ENCODE measurements at places on chromosomes 11 and 22.

- DNase-seq: peak; percentile 35
These were observed 536.5 kb downstream of the NTM start for GRCh38 chr11:131906963-131907362.

DNA sequence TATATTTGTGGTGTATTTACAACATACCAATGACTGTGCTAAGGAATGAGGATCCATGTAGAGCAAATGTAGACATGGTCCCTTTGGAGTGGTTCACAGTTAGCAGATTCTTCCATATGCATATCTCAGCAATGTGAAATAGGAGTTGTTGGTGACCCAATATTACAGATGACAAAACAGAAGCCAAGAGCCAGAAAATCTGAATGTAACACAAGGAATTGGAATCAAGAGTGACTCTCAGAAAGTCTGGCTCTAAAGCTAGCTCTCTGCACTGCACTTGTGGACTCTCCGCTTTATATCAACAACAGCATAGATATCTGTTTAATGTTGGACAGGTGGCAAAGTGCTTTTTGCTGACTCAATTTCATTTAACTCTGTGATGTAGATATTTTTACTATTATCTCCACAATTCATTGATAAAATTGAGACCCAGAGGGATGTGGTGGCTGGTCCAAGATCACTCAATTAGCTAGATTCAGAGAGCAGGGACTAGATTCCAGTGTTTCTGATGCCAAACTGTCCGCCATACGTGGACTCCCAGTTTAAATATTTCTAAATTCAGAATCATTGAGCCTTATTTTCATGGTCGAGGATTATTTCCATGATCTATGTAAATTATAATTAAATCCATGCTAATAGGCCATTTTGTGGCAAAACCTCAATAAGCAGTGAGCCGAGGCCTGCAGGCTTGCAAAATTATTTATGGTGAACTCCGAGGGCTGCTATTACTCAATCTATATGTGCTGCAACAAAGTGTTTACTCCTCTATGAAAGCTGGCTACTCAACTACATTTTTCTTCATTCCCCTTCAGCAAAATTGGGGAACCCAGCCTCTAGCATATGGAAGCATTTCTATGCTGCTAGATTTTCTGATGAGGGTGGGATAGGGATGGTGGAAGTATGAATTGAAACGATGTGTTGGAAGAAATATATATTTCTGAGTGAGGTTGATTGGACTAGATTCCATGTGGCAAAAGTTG lies 21.1 kb upstream of the TENM4 start:
- no peak for DNase-seq

DNA sequence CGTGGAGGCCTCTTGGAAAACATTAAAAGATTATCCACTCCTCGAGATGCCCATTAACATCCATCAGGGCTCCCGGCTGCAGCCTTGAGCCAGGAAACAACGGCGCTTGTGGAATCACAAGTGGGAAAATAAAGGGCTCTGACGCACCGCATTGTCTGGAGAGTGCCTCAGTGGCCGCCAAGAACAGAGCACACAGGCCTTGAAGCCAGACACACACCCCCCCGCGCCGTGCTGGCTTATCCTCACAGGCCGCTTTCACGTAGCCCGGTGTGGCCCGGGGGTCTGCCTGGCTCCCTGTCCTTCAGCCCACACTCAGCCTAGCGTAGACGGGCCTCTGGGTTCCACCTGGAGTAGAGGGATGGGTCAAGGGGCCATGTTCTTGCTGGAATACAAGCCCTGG lies 1020.5 kb downstream of the BRD1 start:
- DNase-seq: no peak

DNA sequence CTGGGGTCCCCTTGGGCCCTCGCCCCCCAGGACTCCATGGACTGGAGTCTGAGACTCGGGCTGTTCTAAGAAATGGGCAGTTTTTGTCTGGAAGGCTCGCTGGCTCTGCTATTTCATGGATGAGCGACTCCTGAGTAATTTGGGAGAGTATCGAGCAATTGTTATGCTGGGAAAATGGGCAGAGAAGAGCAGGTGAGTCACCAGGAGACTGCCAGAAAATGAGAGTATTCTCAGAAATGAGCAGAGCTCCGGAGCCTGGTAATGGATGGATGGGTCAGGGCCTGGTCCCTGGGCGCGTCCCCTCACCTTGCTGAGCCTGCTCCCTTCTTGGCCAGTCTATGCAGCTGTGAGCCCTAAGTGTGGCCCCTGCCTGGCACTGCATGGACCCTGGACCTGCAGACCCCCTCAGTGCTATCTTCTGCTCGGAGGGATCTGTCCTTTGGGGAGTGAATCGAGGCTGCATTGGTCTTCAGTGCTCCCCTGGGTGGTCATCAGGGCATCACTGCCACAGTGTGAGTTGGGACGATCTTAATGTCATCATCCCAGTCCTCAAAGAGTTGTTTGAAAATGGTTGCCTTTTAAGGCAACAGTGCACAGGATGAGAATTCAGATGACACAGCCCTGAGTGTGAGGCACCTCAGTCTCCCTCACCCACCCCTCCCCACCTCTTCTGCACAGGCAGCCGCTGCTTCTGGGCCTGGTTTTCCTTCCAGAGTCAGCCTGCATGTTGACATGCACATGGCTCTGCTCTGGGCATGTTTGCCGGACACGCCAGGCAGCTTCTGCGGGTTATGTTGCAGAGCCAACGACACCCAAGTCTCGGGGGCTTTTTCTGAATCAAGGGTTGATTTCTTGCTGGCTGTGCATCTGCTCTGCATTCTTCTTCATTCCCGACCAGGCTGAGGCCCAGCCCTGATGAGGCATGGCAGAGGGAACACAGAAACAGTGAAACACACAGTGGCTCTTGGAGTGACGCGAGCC lies 519.0 kb downstream of the TBC1D22A start:
- DNase-seq: no peak

GRCh38 chr11:131928992-131929391 lies 558.6 kb downstream of the NTM start:
- DNase-seq: no peak

- no peak for DNase-seq
These were observed 99.0 kb upstream of the NECTIN1 start for GRCh38 chr11:119828006-119828405.

- DNase-seq: no peak
These were observed 3.8 kb downstream of the AIP start for GRCh38 chr11:67486481-67487195.

- no peak for DNase-seq
These were observed 207.5 kb downstream of the CTTN start for GRCh38 chr11:70605846-70606245.

- DNase-seq: no peak
These were observed 7.0 kb downstream of the CD3E start for GRCh38 chr11:118311518-118311917.

- no peak for DNase-seq
These were observed 6.1 kb downstream of the TNNT3 start for GRCh38 chr11:1925373-1926155.

DNA sequence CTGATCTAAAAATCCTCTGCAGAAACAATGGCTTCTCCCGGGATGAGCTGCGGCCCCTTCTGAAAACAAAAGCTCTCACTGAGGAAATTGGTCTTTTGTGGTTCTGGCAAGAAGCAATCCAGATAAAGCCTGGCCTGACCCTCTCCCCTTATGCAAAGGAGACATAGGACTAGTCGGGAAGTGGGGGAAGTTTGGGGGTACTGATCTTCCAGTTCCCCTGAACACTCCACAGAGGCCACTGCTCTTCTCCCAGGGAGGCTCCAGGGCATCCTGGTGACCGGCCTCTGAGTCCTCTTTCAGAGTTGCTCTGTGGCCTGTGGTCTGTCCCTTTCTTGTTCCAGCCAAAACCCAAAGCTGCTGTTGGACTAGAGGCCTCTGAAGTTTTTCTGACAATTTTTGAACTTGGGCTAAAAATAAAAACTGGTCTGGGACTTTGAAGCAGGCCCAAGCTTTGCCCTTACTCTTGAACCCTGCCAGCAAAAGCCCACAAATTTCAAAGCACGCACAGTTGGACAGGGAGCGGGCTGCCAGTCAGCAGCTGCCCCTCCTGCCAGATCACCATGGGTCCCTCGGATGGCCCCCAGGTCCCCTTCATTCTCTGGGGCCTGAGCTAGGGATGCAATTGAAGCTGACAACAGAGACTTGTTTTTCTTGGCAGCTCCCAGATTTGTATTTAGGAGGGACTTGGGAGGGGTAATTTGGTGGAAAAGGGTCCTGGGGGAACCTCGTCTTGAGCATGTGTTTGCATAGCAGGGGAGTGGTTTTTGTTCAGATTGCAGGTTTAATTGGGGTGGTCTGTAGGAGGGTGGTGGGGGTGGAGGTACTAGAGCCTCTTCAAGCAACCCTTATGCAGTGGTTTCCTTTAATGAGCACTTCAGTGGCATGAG lies 381.6 kb upstream of the CADM1 start:
- DNase-seq: no peak

DNA sequence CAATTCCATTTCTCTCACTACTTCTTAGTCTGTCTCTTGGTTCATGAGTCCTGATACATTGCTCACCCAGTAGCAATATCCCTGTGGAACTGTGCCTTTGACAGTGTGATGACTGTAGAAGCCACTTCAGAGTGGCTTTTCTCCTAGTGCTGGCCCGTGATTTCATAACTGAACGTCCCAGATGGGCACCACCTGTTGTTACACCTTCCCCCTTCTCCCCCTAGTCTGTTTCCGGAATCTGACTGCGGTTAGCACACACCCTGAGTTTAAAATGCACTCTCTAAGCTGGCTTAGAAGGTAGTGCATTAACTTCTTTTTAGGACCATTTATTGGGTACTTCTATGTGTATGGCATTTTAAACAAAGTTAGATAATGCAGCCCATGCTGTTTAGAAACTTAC lies 83.0 kb downstream of the ALX4 start:
- DNase-seq: no peak

GRCh38 chr22:47849576-47849975 lies 1087.1 kb downstream of the TBC1D22A start:
- DNase-seq: no peak

- no peak for DNase-seq
These were observed 131.7 kb downstream of the DDX10 start for GRCh38 chr11:108796551-108796950.

DNA sequence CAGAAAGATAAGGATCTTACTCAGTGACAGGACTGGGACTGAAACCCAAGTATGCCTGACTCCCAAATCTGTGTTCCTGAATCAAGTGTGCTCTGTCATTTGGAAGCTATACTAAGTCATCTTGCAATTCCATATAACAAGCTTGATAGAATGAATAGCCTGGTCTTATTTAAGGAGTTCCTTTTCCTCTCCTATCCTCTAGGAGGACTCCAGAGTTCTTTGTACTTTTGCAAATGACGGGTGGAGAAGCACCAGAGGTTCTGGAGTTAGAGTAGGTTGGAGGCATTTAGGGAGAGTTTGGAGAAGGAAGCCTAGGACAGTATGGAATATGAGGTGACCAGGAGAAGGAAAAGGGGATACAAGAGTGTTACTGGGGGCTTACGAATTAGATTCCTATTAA lies 92.9 kb upstream of the RCN1 start:
- DNase-seq: no peak

DNA sequence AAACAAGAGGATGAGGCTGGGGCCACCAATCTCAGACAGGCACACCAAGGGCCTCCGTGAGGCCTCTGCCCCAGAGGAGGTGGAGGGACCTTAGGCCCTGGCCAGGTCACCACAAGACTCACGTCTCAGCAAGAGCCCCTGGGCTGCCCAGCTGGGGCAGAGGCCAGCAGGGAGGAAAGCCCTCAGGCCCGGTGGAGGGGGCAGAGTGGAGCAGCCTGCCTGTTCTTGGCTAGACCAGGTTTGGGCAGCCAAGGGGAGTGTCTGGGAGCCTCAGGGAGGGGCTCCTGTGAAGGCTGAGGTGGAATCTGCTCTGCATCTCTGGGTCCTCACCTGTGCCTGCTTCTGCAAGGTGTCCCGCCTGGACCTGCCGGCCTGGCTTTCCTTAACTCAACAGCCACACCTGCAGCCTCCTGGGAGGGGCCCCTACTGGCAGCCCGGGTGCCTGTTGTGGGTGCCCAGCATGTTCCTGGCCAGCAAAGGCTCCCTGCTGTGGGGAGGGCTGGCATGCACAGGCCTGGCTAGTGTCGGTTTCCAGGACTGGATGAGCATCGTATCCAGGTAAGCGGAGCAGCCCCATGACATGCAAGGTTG lies 11.9 kb downstream of the TTLL12 start:
- DNase-seq: no peak

GRCh38 chr22:37932821-37933578 lies 20.4 kb downstream of the C22orf23 start:
- no peak for DNase-seq

GRCh38 chr11:26043665-26044064 lies 288.3 kb upstream of the ANO3 start:
- no peak for DNase-seq

DNA sequence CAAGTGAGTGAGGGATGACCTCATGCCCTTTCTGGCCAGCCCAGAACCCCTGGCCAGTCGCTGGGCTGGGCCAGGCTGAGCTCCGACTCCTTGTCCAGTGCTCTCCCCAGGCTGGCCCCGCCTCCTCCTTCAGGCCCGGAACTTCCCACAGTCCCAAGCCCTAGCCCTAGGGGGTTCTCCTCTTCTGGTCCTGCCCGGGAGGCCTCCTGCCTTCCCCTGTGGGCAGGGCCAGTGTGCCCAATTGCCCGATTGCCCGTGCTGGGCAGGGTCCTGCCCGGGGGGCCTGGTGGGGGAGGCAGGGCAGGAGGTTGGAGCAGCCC lies 4.2 kb downstream of the TCIRG1 start:
- no peak for DNase-seq

DNA sequence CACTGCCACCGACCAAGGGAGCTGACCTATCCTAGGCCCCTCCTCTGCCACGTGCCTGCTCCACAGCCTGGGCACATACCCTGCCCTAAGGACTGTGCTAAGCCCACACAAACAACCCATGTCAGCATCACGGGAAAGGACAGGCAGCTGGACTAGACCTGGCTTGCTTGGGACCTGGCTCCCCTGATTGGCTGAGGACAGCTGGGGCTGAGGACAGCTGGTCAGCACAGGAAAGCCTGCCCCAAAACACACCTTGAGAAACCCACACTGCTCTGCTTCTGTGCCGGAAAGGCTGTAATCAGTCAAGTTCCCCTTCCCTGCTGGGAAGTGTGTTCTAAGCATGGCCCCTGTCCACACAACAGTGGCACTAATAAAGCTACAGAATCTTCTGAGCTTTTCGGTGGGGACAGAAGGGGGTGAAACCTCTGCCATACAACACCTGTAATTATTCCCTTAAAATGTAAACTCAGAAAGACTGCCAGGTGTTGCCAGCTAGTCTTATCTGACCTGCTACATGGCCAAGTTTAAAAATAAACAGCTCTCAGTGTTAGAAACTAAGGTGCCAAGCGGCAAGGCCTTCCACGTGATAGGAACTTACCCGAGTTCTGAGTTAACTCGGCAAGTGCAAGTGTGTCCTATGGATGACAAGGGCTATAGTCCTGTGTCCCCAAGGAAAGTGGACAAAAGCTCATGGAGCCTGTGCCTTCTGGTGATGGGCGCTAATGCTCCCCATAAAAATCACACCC lies 35.7 kb upstream of the ARFGAP3 start:
- DNase-seq: no peak
